ENCODE measurements at places on chromosomes 7 and 10.
A peak's percentile ranks its signal among the peaks of the same experiment; 100 is the strongest.

GRCh38 chr7:54546986-54547314 is 4.8 kb downstream of the VSTM2A start:
- DNase-seq, result no peak

DNA sequence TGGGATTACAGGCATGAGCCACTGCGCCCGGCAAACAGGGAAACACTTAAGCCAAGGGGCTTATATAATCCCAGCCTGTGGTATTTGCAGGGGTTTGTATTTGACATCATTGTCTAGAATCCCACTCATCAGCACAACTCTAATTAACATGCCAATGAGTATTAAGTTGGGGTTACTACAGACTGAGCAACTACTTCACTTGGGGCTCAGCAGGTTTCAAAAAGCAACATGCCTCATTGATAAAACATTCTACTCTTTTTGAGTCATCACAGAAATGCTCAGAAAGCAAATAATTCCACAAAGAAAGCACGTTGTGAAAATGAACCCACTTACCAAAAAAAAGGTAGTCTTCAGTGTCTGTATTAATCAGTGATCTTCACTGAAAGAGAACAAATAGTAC is 236.9 kb upstream of the CELF2 start:
- no peak for DNase-seq

- DNase-seq, result no peak
These were observed 253.5 kb upstream of the LRGUK start for GRCh38 chr7:133873631-133874030.

DNA sequence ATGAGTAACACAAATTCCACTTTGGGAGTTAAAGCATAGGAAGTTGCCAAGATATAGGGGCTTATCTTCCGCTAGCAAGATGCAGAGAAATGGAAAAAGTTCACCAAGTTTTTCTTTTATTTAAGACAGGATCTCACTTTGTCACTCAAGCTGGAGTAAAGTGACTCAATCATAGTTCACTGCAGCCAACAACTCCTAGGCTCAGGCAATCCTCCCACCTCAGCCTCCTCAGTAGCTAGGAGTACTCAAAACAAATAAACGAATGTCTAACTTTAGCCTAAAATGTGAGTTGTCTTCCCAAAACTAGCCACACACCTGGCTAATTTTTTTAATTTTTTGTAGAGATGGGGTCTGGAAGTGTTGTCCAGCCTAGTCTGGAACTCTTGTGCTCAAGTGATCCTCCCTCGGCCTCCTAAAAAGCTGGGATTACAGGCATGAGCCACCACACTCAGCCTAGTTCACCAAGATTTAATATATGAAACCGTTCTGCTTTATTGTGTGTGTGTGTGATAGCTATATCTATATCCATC is 9.9 kb downstream of the VIM start:
- DNase-seq, result peak; percentile 37

DNA sequence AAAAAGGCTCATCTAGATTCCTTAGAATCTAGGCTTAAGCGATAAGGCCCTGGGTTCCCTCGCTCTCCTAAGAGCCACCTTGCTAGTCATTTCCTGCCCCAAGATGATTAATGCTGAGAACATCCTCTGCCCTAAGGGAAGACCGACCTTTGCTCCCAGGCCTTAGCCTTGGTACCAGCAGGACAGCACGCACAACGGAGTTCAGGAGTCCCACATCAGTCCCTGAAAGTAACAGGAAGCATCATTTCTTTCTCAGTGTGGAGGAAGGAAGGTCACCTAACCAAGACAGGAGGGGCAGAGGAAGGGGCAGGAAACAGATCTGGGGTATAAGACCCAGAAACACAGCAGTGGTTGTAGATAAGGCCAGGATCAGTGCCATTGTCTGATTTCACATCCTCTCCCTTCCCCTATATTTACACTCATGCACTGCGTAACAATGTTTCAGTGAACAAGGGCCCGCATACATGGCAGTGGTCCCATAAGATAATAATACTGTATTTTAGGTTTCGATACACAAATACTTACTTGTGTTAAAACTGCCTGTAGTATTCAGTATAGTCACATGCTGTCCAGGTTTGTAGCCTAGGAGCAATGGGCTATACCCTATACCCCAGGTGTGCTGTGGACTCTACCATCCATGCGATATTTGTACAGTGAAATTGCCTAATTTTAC is 8.1 kb upstream of the FAM107B start:
- DNase-seq, result no peak

DNA sequence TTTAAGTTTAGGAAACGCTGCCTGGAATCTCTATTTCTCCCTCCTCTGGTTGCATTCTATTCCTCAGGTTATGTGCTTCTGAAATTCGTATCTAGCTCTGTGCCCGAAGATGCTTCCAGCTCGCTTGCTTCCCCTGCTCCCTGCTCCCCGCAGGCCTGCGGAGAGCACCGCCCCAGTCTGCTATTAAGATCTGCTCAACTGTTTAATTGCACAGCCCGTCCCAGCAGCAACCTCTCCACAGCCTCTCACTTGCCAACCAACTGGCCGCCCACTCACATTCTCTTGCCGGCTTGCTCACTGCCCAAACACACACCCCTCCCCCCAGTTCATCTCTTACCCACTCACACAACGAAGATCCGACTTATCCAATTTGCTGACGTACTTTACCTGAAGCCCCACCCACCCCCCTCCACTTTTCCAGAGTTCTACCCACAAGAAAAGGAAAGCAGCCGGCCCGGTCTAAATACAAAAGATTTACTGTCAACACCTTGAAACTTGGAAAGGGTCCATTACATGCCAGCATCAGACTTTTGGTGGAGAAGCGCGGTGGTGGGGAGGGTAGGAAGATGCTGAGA is 167.3 kb upstream of the KLF14 start:
- no peak for DNase-seq

- no peak for DNase-seq
These were observed 991.5 kb downstream of the NRG3 start for GRCh38 chr10:82866424-82867020.

DNA sequence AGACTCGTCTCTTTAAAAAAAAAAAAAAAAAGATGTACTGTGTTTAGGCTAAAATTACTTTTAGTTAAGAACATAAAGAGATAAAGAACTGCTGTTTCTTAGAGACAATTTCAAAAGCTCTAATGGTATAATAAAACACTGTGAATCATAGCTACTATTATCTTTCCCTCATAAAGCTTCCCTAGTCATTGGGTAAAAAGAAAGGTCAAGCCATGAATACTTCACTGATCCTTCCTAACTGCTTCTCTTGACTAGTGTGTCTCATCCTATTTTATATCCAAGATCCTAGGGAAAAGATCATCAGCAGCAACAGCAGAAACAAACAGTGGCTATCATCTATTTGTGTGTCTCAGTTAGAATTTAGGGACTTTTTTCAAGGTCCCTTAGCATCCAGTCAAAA is 10.5 kb downstream of the YME1L1 start:
- no peak for DNase-seq

DNA sequence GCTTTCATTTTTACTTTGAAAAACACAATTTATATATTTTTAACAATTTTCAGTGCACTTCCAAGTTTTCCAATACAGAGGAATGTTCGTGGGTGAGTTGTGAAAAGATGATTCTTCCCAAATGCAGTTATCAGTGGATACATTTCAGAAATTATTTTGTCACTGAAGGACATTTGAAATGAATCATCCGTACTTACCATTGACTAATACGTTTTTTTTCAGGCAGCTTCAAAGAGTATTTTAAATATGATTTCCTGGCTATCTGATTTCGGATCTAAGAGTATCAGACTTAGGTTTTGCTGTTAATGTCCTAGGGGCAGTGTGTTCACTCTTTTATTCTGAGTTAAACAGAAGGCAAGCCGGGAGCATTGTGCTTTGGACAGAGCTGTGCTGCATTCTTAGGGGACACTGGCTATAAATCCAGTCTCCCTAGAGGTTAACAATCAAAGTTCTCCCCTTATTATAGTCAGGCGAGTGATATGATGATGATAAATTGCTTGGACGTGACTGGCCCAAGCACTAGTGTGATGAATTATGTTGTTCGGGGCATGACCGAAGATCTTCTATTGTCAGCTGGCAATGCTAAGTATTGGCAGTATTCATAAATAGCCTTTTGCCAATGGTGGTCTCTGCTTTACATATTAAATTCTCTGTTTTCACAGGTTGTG is 4.5 kb downstream of the PTER start:
- no peak for DNase-seq

- DNase-seq, result no peak
These were observed 321.8 kb downstream of the TCERG1L start for GRCh38 chr10:130989670-130990232.

- DNase-seq, result no peak
These were observed 13.6 kb downstream of the CLIP2 start for GRCh38 chr7:74302745-74303221.

GRCh38 chr10:88182601-88182930 is 319.1 kb downstream of the PTEN start:
- DNase-seq, result no peak

DNA sequence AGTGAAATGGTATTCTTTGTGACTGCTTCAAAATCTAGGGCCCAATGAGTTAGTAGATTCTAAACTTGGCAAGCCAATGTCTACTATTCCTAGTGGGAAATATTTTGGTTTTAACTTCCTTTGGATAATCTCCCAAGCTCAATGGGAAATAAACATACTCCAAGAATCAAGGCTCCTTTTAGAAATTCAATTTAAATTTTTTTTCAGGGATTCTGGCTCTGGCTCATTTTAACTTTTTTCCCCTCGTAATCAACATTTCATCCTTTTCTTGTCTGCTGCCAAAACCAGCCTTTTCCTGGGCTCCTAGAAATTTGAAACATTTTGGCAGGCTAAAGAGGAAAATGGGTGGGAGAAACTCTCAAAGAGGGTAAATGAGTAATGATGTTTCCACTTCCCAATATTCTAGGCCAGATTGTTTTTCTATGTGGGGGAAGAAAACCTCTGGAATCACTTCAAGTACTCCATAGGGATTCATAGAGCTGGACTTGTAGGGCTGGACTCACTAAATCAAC is 85.6 kb upstream of the AGR3 start:
- no peak for DNase-seq

DNA sequence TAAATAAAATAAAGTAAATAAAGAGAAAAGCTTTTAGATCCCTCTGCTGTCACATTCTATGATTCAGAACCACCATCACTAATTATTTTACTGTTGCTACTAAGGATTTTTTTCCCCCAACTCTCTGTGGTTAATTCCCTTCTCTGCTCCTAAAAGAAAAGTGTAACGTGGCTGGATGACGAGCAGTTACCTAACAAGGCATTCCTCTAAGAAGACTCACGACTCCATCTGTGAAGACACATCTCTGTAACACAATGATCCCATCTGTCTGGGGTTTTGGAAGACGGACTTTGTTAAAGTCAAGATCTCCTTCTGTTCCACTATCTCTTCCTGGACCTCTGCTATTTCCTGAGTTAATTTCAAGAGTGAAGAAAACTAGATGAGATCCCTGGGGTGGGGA is 179.9 kb downstream of the SFMBT2 start:
- DNase-seq, result no peak

DNA sequence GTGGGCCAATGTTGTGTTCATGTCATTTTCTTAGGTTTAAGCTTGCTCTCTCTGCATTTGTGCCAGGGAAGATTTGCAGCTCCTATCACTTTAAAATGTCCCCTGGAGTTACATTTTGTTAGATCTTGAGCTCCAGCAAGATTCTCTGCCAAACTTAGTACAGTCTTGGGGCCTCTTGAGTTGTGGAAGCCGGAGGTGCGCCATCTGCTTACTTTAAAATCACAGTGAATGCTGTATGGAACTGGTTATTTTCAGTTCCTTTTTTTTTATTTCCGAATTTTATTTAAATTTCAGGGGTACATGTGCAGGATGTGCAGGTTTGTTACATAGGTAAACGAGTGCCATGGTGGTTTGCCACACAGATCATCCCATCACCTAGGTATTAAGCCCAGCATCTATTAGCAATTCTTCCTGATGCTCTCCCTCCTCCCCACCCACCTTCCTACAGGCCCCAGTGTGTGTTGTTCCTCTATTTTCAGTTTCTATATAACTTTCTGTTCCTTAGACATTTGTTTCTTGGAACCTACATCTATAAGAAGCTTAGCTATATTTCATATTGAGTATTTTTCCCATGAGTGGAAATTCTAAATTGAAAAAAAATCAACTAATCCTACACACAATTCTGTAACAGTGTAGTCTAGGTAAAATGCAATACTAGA is 114.4 kb upstream of the CREB5 start:
- DNase-seq, result no peak

GRCh38 chr10:132158122-132158741 is 28.5 kb upstream of the DPYSL4 start:
- peak; percentile 49 for DNase-seq

DNA sequence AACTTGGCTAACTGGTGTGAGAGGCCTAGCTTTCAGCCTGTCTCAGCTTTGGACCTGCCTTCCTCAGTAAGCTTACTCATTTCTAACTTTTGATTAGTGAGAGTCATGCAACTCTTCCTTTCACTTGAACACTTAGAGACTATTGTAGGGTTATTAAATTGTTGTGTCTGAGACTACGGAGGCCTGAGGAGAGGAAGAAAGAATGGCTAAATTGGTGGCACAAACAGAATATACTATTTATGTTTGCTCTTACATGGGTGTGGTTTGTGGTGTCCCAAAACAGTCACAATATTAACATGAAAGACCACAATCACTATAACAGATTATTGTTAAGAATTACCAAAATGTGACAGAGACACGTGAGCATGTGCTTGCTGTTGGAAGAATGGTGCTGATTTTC is 82.1 kb downstream of the TRIM24 start:
- DNase-seq, result no peak

GRCh38 chr7:70630440-70630817 is 501.5 kb upstream of the GALNT17 start:
- DNase-seq, result no peak

DNA sequence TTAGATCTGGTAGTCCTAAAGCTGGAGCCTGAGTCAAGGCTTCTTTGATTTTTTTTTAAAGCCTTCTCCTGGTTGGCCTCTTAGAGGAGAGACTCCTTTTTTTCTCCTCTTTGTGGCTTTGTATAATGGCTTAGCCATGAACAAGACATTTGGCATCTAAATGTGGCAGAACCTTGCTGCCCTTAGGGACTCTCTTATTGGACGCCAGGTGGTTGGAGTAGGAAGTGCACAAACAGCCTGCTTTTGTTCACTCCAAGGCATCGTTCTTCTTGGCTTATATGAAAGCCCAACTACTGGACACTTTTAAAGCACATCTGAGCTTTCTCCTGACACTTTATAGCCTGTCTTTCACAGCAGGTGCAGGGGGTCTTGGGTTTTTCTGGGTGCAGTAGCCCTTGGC is 25.0 kb downstream of the ZPBP start:
- peak; percentile 21 for DNase-seq

DNA sequence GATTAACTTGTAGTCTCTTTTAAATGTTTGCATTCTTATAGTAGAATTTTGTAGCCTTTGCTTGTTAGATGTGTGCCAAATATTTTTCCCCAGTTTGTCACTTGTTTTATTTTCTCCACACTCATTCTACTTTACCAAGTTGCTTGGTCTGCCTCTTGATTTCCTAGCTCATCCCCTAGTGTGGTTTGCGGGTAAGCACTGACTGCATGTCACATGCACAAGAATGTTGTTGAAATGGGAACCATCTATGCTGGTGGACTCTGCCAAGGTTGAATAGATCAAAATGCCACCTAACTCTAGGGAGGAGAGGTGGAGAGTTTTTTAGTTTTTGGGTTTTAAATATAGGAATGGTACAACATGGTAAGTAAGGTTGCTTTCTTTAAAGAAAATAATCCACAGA is 47.6 kb downstream of the FZD1 start:
- DNase-seq, result no peak
